Foreskin fibroblast (primary cell): ENCODE measurements at places on chromosomes 3 and 15.
A peak's percentile ranks its signal among the peaks of the same experiment; 100 is the strongest.

- no peak for DNase-seq
Observed at GRCh38 chr3:139557041-139557440, 17.5 kb upstream of the RBP1 start.

GRCh38 chr15:78454992-78455391 is 17.0 kb downstream of the IREB2 start:
- DNase-seq: no peak

- no peak for DNase-seq
Observed at GRCh38 chr3:16810593-16811367, 74.0 kb upstream of the PLCL2 start.

- peak; percentile 88 for DNase-seq
Observed at GRCh38 chr3:141402476-141403171, 34.3 kb downstream of the ZBTB38 start.

GRCh38 chr3:37963635-37964034 is 27.0 kb upstream of the VILL start:
- no peak for DNase-seq

- no peak for DNase-seq
Observed at GRCh38 chr15:40307421-40308211, at the start of gene PLCB2. Gene PLCB2, minus strand, starts transcription at chr15:40307935. Its CDS starts 263 bp downstream, at chr15:40307672.

DNA sequence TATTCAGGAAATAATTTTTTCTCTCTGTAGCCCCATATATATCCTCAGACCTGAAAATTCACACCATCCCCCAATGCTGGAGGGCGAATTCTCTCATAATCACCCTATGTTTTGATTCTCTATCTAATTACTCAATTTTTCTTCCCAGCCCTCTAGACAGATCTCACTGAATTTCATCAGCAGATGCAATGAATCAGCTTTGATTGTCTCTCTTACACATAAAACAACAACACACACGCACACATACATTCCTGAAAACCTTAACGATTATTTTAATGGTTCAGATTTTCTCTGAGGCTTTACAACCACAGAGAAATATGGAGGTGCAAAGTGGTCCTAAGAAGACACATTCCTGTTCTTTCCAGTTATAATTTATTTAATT is 11.1 kb downstream of the RBMS3 start:
- no peak for DNase-seq

DNA sequence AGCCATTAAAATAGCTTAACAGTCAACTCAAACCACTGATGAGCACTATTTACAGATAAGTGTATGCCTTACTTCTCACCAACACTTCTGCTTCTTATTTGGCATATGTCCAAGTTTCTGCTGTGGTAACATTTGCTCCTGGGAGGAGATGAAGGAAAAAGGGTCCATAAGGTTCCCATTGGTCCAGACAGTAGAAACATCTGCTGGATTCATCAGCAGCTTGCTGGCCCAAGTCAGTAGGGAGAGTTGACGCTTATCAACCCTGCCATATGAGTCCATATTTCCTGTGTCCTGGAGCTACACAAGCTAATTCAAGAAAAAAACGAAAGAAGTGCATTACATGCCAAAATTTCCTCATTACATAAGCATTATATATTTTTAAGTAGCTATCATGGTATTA is 824.5 kb downstream of the CADM2 start:
- DNase-seq: no peak
